Germinal center (tissue), 1 donor: ENCODE measurements at places on chromosomes 11 and 22.

DNA sequence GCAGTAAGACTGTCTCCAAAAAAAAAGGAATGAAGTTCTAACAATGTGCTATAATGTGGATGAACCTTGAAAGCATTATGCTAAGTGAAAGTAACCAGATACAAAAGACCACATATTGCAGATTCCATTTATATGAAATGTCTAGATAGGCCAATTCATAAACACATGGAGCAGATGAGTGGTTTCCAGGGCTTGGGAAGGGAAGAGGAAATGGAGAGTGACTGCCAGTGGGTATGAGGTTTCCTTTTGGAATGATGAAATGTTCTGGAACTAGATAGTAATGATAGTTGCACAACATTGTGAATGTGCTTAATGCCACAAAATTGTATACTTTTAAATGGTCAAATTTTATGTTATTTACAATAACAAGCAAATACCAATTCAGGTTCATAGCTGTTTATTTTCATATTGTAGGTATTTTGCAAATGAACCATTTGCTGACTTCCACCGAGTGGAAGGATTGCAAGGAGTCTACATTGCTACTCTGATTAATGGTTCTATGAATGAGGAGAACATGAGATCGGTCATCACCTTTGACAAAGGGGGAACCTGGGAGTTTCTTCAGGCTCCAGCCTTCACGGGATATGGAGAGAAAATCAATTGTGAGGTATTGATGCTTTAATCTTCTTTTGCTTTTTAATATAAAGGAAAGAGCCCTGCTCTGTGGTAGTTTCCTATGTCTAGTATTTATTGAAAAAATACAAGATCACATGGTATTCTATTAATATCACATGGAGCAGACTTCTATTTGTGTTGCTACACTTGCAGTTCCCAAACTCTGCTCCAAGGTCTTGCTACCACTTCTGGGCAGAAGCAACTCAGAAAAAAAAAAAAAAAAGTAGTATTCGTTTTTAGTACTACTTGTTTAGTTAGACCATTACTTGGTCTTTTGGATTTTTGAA lies 67.7 kb upstream of the SORL1-AS1 start:
- DNase-seq = no peak

- no peak for DNase-seq
These were observed 95.8 kb downstream of the NCAM1 start for GRCh38 chr11:113057038-113057437.

DNA sequence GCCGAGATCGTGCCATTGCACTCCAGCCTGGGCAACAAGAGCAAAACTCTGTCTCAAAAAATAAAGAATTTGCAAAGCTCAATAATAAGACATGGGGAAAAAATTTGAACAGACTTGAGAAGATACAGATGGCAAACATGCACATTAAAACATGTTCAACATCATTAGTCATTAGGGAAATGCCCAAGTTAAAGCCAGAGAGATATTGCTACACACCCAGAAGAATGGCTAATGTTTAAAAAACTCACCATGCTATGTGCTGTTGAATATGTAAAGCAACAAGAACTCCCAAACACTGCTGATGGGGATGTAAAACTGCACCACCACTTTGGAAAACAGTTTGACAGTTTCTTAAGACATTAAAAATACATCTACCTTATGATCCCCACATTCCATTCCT lies 12.6 kb downstream of the LRRC75B start:
- DNase-seq = no peak

DNA sequence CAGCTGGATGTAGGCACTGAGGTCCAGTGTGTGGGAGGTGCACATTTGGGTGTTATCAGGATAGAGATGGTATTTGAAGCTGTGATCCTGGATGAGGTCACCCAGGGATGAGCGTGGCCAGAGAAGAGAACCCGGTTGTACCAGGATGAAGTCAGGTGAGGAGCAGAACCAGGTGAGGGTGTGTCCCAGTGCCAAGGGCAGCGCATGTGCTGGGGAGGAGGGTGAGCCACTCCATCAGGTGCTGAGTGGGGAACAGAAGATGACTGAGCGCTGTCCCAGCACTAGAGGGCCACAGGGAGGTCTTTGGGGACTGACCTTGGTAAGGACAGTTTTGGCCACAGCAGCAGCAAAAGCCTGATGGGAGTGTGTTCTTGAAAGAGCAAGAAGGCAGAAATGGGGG lies 2.7 kb downstream of the ARL2 start:
- no peak for DNase-seq

DNA sequence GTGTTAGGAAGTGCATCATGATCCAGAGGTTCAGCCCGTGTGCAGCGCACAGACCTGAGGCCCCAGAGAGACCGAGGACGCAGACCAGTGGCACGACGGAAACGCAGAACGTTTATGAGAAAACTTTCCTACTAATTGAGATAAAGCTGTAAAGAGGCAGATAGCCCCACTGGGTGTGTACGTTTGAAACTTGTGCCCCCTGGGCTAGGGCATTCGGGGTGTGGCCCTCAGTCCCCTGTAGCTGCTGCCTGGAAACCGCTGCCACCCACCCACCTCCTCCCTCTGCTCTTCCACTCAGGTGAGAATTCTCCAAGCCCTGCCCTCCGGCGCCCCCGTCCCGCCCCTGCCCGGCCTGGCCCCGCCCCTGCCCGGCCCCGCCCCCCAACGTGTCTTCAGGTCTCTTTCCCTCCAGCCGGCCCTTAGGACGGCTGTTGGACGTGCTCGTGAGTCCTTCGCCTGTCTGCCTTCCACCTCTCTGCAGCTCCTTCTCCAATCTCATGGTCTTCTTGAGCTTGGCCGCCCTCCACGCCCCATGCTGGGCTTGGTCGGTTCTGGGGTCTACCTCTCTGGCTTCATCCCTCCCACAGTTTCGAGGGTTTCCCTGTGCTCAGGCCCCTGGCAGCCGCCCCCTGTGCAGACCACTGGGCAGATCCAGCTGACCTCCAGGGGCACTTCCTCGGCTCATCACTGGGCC lies 12.1 kb downstream of the MAPK8IP2 start:
- peak; percentile 82 for DNase-seq

GRCh38 chr22:20651286-20651685 lies 122.6 kb upstream of the SERPIND1 start:
- peak; percentile 0 for DNase-seq

GRCh38 chr11:122398851-122399250 lies 256.7 kb upstream of the UBASH3B start:
- no peak for DNase-seq

DNA sequence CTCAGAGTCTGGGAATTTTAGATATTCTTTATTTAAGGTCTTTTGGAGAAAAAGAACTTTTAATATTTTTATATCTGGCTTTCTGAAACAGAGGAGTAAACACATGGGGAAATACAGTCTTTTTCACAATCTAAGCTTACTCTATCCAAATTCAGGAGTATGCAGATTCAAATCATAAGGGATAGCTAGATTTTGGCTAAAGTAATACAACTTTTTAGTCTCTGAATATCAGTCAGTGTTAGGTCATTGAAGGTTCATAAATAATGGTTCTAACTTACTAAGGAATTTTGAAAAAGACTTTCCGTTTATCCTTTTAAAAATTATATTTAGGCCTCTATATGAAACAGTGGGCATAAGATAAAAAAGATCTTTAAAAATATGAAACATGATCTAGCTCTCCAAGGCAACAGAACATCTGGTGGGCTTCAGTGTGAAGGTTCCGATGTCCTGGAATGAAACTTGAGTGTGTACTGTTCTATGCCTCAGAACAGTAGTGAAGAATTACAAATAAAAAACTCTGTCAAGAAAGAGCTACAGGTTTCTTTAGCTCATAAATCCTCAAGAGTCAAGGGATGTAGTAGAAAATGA lies 165.2 kb upstream of the PDGFD start:
- no peak for DNase-seq

GRCh38 chr11:10864688-10865087 lies 6.8 kb upstream of the ZBED5 start:
- DNase-seq = no peak

- peak; percentile 93 for DNase-seq
These were observed at the start of gene C2CD2L for GRCh38 chr11:119106564-119107537. TSS of gene C2CD2L (plus strand) at chr11:119107344. CDS start at chr11:119107742, 398 bp downstream.

- DNase-seq = no peak
These were observed 535 bp downstream of the TRABD start for GRCh38 chr22:50186181-50186714.

- DNase-seq = no peak
These were observed 2.2 kb upstream of the BCO2 start for GRCh38 chr11:112173152-112173551.

DNA sequence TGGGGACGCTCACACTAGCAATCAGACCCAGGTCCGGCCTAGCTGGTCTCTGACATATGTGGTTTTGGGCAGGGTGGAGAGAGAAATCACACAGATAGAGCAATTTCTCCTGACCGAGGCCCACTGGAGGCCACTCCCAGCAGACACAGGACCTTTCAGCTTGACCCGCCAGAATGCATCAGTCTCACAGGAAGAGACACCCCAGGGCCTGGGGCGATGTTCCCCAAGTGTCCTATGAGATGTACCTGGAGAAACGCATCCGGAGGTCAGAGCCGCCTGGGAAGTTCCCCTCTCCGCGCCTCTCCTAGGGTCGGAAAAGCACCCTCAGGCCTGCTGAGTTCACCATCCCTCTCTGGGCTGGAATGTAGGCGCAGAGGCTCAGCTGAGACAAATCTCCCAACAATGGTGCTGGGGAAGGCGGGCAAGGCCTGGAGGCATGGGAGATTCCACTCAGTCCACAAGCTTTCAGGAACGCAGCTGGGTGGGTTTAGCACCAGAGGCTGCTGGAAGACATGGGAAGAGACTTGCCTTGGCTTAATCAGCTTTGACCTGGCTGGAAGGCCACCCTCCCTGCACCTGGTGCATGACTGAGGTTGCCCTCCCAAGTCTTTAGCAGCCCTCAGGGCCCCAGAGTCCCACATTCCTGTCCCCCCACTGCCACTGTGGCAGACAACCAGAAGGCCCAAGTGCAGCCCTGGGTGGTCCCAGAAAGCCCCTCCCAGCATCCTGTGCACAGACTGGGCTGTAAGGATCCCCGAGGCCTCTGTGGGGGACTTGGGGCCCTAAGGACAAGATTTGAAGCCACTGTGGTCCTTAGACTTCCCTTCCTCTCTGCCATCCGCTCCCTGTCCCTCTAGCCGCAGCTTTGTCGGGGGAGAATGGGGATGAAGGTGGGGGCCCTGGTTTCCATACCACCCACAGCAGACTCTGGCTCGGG lies 57.5 kb downstream of the RTL6 start:
- no peak for DNase-seq

DNA sequence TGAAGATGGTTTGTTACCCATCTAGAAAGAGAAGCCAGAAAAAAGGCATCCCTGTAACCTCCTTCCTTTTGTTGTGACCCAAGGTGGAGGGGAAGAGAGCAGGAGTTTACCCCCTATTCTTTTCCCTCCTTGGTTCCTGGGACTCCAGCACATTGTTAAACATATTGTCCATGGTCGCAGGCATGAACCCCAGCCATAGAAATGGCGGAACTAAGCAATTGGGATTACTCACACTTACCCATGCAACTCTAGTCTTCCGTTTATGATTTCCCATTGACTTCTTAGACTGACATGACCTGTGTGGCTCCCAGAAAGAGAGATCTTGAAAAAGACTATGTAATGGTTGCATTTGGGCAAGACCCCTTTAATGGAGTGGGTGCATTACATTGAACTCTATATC lies 45.4 kb downstream of the OR4C46 start:
- no peak for DNase-seq

- no peak for DNase-seq
These were observed 699 bp upstream of the SDF2L1 start for GRCh38 chr22:21641417-21641788.

DNA sequence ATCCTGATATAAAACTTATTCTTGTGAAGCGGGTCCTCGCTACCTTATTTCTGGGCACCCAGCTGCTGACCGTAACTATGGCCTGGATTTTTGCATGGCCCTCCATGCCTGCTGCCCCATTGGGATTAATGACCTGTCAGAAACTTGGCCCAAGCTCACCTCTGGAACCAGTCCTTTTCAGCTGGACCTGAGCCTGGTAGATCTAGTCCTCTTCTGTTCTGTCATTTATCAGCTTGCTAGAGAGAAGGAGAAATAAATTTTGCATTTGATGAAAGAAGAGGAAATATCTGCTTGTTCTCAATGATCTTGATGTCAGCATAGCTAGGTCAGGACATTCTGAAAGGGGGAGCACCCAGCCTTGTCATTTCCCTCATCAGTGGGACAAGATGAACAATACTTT lies 387.8 kb upstream of the LARGE1 start:
- DNase-seq = no peak

DNA sequence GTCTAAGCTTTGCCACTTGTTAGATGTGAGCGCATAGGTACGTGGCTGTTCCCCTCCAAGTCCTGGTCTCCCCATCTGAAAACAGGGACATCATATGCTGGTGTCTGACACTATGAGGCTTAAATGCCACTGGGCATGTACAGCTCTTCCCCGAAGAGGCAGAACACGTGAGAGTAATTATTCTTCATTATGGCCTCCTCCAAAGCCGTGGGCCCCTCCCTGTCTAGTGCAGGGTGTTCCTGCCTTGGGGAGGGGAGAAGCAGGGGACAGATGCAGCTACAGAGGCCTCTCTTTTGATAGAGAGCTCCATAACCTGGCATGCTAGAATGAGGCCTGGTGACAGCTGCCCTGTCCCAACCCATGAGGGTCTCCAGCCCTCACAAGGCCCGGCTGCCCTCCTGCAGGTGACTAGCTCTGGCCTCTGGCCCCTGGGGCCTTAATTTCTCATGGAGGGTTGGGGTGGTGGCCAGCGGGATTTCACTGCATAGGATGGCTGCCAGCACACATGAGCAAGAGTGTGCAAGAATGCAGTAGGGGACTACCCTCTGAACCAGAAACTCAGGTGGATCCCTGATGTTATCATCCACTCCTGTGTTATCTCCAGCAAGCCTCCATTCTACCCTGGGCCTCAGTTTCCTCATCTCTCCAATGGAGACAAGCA lies 334.6 kb downstream of the MN1 start:
- DNase-seq = no peak

- DNase-seq = no peak
These were observed 22.9 kb upstream of the SLC22A12 start for GRCh38 chr11:64568041-64568571.

DNA sequence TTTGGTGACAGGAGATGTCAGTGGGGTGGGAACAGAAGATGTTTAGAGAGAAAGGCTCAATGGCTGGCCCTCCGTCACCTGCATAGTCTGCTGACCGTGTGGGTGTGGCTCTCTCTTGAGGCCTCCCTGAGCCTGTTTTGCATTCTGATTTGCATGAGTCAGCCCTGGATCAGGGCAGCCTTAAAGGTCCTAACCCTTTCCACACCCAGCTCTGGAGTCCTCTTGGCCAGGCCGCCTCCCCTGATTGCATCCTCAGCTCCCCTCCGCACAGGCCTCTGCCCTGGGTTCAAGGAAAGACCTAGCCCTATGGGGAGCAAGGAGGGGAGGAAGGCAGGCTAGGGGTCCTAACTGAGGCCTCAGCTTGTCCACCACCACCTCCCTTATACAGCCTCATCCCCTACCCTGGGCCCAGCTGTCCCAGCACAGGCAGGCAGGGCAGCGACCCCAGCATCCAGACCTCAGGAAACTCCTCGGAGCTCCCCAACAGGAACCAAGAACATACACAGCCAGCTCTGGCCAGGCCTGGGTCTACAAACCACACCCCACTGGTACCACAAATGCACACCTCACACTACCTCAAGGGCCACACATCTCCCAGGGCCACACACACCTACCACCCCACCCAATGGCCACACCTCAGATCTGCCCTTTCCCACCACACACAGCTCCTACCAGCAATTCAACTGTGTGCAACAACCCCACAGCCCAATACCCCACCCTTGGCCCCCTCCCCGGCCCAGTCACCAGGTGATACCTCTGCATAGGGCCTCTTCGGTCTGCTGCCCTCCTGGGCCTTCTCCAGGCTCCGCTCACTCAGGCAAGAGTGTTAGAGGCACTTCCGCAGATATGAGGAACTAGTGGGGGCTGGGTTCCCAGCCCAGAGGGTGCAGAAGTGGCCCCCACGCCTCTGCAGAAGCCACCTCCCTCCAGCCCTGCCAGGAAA lies 13.7 kb downstream of the ARAP1 start:
- DNase-seq = peak; percentile 87
